Urinary bladder (tissue), 4 donors: ENCODE measurements at places on chromosomes 5 and 9. TPM values are rescaled to one million over a fixed set of nuclear protein-coding genes. Genes with fewer than 3 reads are reported as not detected.

GRCh38 chr9:119771341-119771740 is 402.1 kb upstream of the BRINP1 start:
- DNase-seq = no peak

GRCh38 chr9:136713550-136713949 is 1.2 kb downstream of the DIPK1B start:
- DNase-seq = no peak

DNA sequence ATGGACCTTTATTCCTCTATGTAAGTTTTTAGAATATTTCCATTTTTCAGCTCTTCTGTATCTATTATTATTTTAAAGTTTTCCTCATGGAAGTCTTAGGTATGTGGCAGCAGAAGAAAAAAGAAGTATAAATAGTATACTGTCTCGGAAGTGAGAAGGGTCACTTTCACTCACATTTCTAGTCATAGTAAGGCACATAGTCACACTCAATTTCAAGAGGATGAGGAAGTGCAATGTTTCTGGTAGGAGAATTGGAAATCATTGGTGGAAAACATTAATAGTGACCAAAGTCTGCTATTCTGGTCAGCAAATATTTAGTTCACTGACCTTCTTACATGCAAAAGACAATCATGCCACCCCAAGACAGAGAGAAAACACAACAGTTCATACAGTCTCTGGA is 35.2 kb upstream of the TNFSF8 start:
- DNase-seq = no peak

Gene WHRN
- polyA plus RNA-seq = 12.1 TPM

Gene GPR151
- polyA plus RNA-seq = not detected
